Activated T-cell treated with anti-CD3 and anti-CD28 coated beads, Interleukin-2, amount 50 U/mL, for 48 hours (primary cell): ENCODE measurements at places on chromosomes 11 and 22.

- peak; percentile 54 for DNase-seq
These were observed 3.1 kb downstream of the CERK start for GRCh38 chr22:46734830-46735453.

GRCh38 chr22:35952576-35952975 lies 76.0 kb downstream of the RBFOX2 start:
- no peak for DNase-seq

- no peak for DNase-seq
These were observed 807 bp downstream of the TRIM3 start for GRCh38 chr11:6472934-6473333.

GRCh38 chr11:122791836-122792235 lies 46.5 kb upstream of the CRTAM start:
- DNase-seq: no peak

DNA sequence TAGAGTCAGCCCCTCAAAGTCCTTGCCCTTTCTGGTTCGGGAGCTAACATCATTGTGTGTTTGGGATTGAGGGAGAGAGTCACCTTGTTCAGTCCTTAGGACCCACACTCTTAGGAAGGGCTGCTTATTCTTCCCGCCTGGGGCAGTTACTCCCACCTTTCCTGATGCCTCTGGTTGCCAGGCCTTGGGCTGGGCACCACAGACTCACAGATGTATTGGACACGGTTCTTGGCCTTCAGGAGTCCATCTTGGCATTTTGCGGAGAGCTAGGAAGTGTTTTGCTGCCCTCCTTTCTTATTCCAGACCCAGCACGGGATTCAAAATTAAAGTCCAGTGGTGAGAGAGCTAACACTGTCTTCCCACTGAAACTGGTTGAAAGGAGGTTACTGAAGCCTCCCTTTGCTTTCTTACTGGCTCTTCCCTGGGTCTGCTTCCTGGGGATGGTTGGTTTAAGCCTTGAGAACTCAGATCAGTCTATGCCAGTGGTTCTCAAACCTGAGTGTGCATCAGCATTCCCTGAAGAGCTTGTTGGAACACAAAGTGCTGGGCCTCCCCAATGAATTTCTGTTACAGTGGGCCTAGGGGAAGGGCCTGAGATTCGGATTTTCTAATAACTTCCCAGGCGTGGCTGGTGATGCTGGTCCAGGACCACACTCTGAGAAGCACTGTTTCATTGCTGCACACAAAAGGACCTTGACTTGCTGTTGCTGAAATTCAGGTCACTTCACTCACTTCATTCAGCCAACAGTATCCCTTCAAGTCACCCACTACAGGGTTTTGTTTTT lies 1.4 kb downstream of the OSBP2 start:
- no peak for DNase-seq

DNA sequence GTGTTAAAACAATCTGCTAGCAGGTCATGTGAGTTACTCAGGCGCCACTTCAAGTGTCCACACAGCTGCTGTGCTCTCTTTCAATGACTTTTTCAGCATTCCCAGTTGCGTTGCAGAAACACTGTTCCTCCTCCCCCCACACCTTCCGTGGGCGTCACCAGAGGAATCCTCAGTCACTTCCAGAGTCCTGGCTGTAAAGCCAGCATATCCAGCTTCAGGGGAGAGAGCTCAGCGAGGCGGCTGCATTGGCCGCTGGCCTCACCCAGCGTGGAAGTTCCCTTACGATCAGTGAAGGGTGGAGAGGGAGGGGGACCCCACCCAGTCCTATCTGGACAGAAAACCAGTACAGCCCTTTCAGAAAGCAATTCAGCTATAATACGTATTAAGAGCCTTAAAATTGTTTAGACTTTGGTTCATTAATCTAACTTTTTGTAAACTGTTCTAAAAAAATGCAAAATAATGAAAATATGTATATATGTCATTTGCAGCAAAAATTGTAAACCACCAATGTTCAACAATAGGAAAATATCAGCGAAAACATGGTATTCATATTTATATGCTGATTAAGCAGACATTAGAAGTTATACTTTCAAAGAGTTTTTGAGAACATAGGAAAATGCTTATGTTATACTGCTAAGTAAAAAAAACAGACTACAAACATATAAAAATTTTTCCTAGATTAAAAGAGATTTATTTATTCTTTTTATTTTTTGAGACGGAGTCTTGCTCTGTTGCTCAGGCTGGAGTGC lies 2.8 kb upstream of the ANO9 start:
- DNase-seq: no peak

GRCh38 chr11:40268551-40268950 lies 1190.9 kb downstream of the LRRC4C start:
- DNase-seq: no peak

DNA sequence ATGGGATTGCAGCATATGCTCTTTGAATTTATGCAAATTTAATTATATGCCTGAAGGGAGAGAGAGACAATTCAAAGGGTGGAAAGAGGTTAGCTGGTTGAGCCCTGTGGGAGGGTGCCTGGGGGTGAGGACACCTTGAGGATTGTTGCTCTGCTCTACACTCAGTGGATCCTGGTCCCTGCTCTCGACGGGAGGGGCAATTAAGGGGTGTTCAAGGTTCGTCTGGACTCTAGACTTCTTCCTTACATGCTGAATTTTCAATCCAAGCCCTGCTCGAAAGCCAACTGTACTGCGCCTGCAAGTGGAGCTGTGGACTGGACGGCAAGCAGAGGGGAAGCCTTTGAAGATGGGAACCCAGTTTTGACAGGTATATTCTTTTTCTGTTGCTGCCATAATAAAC lies 15.5 kb upstream of the OR5M11 start:
- DNase-seq: no peak

DNA sequence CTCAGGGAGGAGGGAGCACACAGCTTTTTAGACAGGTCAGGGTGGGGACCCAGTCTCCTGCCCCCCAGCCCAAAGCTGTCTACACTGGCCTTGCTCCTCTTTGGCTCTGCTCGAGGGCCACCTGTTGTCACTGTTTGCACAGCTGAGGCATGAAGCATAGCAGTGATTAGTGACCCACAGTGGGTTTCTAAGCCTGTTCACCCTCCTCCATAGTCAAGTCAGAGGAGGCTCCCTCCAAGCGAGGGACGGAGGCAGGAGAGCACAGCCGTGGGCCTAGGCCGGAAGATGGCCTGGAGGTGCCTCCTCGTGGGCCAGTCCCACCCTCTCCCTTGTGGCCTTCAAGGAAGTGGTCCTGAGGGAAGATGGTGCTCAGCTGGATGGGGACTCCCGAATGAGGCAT lies 241.1 kb downstream of the GRIK4 start:
- no peak for DNase-seq

DNA sequence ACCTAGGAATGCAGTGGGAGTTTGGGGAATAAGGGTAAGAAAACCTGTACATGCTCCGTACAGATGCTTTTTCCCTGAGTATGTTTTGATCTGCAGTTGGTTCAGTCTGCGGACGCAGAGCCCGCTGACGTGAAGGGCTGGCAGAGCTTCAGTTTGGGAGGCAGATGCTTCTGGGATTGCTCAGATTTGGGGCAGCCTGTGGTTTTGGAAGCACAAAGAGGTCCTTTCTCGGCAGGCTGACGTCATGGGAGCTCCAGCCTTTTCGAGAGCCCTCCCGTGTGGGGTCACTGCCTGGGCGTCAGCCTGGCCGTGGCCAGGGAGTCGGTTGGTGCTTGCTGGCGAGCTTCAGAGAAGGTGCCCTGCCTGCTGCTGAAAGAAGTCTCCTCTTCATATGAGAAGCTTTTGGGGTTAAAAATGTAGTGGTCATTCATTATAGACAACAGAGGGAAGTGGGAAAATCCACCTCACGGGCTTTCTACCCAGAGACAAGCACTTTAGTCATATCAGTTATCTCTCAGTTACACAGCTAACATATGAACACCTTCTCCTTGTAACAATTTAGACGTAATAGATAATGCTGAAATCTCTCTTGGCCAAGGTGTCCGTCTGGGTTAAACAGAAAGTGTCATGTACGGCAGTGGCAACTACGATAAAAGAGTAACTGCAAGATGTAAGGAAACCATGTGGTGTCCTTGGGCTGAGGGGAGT lies 26.8 kb downstream of the TPCN2 start:
- no peak for DNase-seq

DNA sequence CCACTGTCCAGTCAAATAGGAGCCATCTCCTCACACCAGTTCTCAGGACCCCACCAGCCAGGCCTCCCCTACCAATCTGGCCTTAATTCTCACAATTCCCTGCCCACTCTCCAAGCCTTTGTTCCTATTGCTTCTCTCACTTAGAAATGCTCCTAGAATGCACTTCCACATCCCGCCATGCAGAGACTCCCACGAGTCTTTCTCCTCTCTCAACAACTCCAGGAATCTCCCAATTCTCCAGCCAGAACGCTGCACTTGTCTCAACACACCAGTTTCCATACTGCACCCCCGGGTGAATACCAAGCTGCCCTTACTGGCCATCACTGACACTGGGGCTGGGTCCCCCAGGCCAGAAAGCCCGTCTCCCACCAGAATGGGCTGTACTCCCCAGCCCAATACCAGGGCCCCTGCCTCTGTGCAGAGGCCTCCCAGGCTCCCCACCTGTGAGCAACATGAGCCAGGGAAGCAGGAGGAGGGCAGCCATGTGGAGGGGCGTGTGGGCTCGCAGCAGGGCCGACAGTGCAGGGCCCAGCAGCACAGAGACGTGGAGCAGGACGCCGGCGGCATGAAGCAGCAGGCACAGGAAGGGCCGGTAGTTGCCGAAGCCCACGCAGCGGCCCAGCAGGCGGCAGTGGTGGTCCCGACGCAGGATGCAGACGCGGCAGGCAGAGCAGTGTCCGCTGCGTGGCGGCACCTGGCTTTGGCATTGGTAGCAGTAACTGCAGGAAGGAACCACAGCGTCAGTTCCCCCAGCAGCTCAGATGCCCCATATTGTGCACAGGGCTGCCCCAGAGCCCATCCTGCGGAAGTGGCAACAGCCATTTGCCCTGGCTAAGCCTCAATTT lies 2.4 kb downstream of the ZDHHC24 start:
- peak; percentile 72 for DNase-seq

GRCh38 chr11:66150140-66150539 lies 80.1 kb downstream of the PACS1 start:
- no peak for DNase-seq

DNA sequence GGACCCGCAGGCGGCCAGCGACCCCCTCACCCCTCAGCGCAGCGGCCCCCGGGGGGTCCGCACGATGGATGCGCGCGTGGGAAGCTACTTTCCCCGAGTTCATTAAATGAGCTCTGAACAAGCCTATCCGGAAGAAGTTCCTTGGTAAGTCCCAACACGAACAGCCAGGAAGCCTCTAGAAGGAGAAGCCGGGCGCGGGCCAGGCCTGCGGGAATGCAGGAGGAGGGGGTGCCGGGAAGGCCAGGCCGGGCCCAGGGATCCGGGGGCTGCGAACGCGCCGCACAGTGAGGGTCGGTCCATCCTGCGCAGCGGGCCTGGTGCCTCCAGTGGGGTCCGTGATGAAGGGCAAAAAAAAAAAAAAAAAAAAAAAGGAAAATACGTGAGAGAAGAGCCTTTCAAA lies 36.9 kb downstream of the TOLLIP start:
- DNase-seq: no peak

GRCh38 chr11:123357990-123358827 lies 71.9 kb upstream of the GRAMD1B start:
- peak; percentile 66 for DNase-seq

GRCh38 chr11:134486704-134487103 lies 74.7 kb upstream of the B3GAT1 start:
- no peak for DNase-seq

DNA sequence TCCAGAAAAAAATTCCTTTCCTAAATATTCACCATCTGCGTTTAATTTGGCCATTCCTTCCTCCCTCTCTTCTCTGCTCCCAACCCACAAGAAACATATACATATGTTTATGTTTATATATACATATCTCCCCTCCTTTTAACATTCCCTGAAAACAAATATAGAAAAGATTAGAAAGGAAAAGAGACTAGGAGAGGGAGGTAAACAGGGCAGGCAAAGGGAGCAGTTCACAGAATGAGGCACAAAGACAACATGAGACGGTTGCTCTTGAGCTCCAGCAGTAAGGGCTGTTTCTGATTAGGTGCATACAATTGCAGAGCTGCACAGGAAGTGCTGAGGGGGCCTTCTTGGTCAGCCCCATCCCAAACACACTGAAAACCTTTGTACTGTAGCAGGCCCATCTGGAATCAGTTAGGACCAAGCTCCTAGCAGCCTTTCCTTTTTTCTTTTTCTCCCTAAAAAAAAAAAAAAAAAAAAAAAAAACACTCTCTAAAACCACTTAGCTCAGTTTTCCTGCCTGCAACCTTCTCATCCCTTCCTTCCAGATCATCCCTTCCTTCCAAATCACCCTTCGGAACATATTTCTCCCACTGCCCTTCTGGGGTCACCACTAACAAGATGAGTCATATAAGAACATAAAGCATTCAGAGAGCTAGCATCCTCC lies 57.0 kb downstream of the RBFOX2 start:
- DNase-seq: no peak

DNA sequence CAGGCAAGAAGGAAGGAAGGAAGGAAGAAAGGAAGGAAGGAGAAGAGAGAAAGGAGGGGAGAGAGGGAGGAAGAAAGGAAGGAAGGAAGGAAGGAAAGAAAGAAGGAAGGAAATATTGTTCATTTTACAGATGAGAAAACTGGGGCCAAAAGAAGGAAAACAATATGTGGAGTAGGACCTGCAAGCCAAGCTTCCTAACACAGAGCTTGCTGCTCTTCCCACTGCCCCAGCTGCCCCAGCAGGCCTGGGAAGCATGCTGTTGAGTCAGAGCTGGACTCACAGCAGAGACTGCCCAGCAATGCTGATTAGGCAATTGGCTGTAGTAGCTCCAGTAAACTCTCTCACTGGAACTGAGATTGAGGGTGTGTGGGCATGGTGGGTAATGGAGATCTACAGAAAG lies 42.6 kb upstream of the SMCO4 start:
- no peak for DNase-seq

DNA sequence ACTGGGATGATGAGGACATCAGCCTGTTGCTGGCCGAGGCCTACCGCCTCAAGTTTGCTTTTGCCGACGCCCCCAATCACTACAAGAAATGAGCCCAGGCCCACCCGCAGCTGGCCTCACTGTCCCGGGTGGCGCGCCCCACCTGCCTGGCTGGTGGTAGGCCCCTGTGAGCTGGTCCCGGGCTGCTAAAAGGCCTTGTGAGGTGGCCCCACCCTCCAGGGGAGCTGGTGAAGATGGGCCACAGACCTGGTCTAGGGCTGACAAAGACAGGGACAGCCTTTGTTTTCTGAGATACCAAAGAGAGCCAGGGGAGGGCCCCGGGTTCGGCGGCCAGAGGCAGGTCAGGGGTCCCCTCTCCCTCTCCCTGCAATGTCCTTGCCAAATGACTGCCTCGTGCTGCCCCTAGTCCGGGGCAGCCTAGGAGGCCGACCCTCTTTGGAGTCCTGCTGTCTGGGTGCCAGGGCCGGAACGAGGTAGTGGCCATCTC lies 411.1 kb downstream of the TBC1D22A start:
- no peak for DNase-seq
